Activated T-cell treated with anti-CD3 and anti-CD28 coated beads, Interleukin-2, amount 50 U/mL, for 24 hours (primary cell): ENCODE measurements at places on chromosomes 7 and 10.
A peak's percentile ranks its signal among the peaks of the same experiment; 100 is the strongest.

- no peak for DNase-seq
Observed at GRCh38 chr10:126235979-126236851, 152.1 kb downstream of the ADAM12 start.

GRCh38 chr7:26376175-26376917, 84.7 kb downstream of the SNX10 start:
- DNase-seq: peak; percentile 66

GRCh38 chr10:24575481-24576002, 148.1 kb downstream of the ARHGAP21 start:
- no peak for DNase-seq

- no peak for DNase-seq
Observed at GRCh38 chr7:81235997-81236396, 317.1 kb upstream of the SEMA3C start.

- DNase-seq: no peak
Observed at GRCh38 chr7:69996121-69996520, 397.8 kb downstream of the AUTS2 start.

DNA sequence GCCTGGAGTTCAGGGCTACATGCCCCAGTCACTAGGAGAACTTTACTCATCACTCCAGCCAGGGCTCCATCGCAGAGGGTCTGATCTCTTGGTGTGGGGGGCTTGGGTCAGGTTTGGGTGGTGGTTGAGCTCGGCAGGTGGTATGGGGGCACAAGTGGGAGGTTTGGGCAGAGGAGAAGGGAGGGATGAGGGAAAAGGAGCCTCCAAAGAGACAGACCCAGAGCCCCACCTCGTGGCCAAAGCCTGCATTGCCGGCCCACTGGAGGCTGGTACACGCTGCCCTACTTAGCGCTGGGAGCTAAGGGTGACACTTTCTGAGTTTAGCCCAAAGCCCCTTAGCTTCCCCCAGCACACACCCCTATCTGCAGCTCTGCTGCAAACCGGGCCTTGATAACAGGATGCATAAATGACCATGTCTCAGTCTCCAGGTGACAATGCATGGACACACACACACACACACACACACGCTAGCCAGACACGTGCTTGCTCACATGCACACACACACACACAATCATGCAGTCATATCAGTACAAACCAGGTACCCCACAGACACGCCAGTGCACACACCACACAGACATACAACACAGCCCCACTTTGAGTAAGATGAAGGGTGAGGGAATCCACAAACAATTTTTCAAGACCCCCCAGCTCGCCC, 14.7 kb downstream of the LZTS2 start:
- peak; percentile 85 for DNase-seq

GRCh38 chr10:72146071-72146470, 57.7 kb upstream of the SPOCK2 start:
- no peak for DNase-seq

GRCh38 chr7:145909991-145910513, 206.5 kb upstream of the CNTNAP2 start:
- DNase-seq: no peak

DNA sequence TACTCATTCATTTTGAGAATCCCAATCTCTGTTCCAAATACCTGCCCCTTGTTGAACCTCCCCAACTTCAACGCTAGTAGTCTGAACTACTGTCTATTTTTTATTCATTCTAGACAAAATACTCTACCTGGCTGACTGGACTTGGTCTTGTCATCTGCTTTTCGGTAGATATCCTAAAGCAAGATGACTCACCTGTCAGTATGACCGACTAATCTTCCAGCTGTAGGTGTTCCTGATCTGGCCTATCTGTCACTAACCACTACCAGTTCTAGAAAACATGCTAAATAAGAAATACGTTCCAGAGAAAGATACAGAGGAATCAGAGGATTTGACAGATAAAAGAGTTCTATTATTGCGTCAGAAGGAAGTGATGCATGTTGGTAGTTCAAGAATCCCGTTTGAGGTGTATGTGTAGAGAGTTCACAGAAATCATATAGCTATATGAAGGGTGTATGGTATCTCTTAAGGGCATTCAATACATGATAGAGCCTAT, 81.1 kb downstream of the IDE start:
- no peak for DNase-seq

GRCh38 chr10:125112697-125113494, 47.5 kb downstream of the CTBP2 start:
- DNase-seq: no peak

DNA sequence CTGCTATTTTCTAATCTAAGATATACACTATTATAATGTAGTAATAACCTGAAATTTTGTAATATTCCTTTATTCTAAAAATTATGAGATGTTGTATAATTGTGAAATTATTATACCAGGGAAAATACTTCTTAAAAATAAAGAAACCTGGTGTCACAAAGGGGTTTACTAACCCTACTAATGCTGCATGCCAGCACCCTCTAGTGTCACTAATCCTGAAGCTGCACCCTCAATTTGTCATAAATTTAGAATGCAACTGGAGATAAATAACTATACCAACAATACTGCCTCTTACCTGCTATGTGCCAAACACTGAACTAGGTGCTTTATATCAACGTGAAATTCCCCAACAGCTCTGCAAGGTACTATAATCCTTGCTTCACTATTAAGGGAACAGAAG, 30.8 kb downstream of the TM9SF3 start:
- no peak for DNase-seq

GRCh38 chr10:1674501-1674900, 62.8 kb downstream of the ADARB2 start:
- no peak for DNase-seq

DNA sequence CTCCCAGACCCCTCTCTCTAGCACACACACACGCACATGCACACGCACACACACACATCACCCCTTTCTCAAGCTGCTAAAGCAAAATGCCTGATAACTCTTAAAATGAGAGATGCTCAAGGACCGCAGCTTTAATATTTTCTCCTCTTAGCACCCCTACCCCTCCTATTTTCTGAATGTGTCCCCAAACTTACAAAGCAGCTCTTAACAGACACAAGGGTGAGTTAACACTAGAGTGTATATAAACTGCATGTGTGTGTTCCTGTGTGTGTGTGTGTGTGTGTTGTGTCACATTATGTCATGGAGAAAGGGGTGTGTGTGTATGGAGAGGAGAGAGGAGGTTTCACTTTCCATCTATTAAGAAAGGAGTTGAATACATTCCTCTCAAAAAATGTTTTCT, 1.3 kb downstream of the PTN start:
- no peak for DNase-seq

GRCh38 chr7:28065721-28066285, 114.8 kb downstream of the JAZF1 start:
- DNase-seq: no peak

- DNase-seq: no peak
Observed at GRCh38 chr7:21495731-21496130, 47.1 kb upstream of the DNAH11 start.

GRCh38 chr7:115232041-115232440, 310.1 kb downstream of the MDFIC start:
- no peak for DNase-seq

DNA sequence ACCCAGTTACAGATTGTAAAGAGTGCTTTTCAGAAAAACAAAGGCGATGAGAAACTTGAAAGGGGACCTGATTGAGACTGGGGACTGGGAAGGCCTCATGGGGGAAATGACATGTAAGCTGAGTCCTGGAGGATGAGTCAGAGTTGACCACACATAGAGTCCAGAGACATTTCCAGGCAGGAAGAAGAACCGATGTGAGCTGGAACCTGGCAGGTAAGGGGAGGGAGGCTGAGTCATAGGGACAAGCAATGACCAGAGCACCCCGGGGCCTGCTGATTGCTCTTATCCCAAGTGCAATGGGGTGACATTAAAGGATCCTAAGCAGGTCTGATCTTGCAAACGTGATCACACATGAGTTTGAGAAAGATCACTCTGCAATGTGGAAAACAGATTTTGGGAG, 11.7 kb downstream of the TLL2 start:
- DNase-seq: no peak

DNA sequence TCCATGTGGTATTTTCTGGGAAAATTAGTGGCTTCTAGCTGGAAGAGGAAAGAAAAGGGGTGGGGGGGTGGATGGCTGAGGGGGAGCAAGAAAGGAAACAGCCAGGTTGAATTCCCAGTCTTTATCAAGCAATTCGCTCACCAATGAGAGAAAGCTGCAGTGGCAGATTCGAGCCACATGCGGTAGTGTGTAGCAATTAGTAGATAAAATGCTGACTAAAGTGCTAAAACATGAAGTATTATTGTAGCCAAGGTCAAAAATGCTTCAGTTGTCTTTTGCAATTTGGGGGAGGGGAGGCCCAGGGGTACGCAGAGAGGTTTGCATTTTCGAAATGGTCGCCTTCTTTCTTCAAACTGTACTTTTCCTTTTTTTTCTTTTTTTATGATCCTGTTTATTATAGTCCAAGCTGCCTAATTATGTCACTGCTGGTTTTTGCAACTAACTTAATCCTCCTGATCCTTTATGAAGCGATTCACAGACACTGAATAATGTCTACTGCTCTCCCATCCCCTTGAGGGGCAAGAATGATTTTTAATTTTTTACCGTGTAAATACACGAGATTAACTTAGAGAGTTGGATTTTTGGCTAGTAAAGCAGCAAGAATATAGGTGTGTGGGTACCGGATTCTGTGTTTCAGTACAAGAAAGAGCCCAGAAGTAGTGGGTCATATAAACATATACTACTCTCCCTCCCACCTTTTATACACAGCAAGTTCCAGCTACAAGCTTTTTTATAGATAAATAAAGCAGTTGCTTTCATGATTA, 3.6 kb upstream of the ARID5B start:
- DNase-seq: no peak

DNA sequence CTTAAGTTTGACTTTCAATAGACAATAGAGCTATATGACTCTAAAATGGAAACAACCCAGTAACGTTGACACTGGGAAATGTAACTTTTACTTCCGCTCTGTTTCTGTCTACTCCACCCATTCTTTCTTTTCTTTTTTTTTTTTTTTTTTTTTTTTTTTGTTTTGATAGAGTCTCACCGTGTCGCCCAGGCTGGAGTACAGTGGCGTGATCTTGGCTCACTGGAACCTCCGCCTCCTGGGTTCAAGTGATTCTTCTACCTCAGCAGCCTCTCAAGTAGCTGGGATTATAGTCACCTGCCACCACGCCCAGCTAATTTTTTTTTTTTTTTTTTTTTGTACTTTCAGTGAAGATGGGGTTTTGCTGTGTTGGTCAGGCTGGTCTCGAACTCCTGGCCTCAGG, 13.9 kb downstream of the PRSS2 start:
- peak; percentile 38 for DNase-seq

GRCh38 chr7:117616694-117617093, 136.9 kb downstream of the CFTR start:
- DNase-seq: no peak

DNA sequence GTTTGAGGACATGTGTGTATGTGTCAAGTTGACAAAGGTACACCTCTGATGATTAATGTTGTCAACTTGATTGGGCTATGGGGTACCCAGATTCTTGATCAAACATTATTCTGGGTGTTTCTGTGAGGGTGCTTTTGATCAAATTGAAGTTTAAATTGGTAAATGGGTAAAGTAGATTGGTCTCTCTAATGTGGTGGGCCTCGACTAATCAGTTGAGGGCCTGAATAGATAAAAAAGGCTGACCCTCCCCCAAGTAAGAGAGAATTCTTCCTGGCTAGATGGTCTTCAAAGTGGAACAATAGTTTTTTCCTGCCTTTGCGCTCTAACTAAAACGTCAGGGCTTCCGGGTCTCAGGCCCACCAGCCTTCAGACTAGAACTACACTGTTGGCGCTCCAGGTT, 309.9 kb upstream of the MGMT start:
- DNase-seq: no peak

- no peak for DNase-seq
Observed at GRCh38 chr10:103715430-103715829, 139.9 kb downstream of the SH3PXD2A start.

DNA sequence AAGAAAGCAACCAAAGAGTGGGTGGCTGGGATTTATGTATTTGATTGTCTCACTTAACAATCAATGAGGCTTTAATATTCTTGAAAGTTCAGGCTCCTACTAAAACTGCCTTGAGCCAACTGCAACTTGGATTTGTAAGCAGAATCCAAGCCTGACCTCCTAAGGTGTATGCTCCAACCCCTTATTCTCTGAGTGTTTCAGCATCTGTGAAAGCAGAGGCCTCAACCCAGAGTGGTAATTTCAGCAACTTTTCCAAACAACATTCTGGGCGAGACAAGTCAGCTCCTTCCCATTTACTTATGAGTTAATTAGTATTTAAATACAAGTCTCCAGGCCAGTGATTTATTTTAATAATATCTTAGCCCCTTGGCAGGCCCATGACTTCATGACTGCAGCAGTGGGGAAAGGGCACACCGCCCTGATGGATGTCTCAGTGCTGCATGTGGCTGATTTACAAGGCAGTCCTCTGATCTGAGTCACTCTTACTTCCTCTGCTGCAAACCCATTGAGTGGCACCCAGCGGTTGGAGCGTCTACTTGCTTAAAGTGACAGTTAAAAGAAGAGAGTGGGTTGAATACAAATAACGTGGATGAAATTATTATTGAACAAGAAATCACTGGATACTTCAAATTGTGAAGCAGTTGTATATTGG, 209.1 kb downstream of the TRIL start:
- no peak for DNase-seq

DNA sequence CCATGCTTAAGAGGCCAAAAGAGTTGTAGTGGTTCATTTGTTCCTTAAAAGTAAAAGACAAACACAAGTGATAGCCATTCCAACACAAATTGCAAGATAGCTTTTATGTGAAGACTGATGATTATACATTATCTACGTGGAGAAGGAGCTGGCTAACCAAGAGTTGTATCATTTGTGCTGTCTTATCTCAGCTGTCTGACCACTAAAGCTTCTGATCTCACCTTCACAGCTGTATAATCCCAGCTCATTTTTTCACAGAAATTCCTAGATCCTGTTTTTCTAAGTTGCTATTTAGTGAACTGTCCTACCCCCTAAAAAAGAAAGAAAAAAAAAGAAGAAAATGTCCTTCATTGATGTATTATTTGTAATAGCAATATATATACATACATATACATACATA, 9.8 kb downstream of the USP6NL start:
- no peak for DNase-seq

GRCh38 chr10:541750-542371, 147.6 kb downstream of the DIP2C start:
- DNase-seq: no peak

- DNase-seq: no peak
Observed at GRCh38 chr10:126565441-126565840, 105.1 kb downstream of the C10orf90 start.

DNA sequence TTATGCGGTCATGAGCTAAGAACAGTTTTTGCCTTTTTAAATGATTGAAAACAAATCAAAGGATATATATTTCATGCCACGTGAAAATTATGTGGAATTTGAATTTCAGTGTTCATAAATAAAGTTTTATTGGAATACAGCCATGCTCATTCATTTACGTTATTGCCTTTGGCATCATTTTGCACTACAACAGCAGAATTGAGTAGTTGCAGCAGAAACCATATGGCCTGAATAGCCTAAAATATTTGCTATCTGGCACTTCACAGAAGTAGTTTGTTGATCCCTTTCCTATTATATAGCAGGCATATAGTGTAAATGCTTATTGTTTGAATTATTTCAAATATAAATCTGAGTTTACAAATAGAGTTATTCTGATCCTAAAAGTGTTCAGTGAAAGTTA, 59.7 kb downstream of the AUTS2 start:
- no peak for DNase-seq

GRCh38 chr7:22872096-22872807, 49.6 kb upstream of the TOMM7 start:
- no peak for DNase-seq

- DNase-seq: no peak
Observed at GRCh38 chr7:42046483-42046882, 190.5 kb downstream of the GLI3 start.

GRCh38 chr7:55440040-55440690, 75.0 kb downstream of the LANCL2 start:
- no peak for DNase-seq
